HFFc6 (cell line): ENCODE measurements at places on chromosomes 7 and 10.

DNA sequence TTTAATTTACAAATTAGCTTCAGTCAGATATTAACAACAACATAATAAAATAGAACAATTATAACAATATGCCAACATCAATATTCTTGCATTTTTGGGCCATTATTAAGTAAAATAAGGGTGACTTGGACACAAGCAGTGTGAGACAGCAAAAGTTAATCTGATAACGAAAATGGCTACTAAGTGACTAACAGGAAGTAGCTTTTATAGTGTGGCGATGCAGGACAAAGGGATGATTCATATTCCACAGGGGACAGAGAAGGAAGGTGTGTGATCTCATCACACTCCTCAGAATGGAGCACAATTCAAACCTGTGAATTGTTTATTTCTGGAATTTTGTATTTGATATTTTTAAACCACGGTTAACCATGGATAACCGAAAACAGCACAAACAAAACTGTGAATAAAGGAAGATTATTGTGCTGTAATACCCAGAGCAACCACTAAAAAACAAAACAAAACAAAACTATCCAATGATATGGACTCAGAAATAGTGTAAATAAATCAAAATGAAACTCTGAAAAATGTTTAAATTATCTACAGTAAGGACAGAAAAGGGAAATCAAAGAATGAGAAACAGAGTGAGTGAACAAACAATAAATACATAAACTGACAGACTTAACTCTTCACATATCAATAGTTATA is 66.9 kb upstream of the TFEC start:
- peak; percentile 83 for DNase-seq

DNA sequence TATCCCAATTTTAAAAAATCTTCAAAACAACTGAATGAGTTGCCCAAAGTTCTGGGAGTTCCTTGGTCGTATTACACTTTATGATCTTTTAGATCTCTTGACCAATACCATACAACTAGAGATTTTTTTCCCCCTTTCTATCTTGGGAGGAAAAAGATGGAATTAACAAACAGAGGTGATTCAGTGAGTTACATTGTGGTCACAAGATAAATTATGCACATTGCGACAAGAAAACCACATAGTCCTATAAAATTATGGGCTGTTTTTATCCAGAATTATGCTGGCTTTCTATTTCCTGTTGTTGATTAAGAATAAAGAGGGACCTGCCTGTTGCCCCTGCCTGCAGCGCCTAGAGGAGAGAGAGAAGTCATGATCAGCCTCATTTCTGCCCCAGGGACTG is 8.2 kb upstream of the SGPL1 start:
- DNase-seq = no peak

DNA sequence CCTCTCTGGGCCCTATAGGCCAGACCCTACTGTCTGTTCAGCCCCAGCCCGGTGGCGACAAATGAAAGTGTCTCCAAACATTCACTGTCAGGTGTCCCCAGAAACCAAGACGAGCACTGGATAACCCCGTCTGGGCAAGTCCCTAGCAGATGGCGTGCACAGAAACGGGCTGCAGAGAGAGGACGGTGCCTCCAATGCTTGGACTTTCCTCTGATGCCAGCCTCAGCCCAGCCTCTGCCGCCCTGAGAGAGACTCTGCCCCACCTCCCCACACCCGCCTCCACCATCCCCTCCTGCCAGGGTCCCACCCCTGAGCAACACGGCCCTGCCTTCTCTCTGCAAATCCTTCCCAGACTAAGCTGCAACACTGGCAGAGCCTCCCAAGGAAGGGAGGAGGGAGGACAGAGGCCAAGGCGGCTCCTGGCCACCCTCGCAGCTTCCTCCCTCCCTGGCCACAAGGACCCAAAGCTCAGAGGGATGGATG is 7.4 kb upstream of the LFNG start:
- no peak for DNase-seq

DNA sequence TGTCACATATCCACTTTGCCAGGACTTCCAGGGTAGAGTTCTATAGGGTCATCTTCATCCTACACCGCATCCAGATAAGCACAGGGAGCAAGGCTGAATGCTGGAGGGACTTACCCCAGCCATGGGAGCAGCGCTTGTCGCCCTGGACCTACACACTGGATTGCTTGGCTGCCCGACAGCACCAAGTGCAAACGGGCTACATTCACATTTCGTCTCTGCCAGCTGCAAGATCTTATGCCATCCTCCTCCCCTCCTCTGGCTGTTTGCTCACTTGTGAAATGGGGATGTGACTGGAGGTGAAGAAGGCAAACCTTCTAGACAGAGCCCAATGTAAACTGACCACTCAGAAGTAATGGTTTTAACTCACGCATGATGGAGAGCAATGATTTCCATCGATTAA is 1.0 kb downstream of the DDC start:
- DNase-seq = no peak

DNA sequence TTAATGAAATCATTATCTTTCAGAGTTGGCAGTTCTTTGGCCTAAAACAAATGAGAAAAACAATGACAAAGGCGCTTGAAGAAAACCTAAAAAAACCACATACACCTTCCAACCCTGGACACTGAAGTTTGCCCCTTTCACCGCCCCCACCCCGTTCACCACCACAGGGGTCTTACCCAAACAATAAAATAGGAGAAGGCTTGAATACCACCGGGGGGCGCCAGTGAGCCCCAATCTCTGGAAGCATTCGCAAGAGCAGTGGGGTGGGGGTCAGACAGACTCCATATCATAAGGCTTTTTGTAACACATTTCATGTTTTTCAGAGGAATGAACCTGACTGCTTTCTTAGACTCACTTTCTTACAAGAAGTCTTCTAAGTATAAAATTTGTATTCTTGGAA is 163.6 kb downstream of the PIP4K2A start:
- DNase-seq = peak; percentile 28

DNA sequence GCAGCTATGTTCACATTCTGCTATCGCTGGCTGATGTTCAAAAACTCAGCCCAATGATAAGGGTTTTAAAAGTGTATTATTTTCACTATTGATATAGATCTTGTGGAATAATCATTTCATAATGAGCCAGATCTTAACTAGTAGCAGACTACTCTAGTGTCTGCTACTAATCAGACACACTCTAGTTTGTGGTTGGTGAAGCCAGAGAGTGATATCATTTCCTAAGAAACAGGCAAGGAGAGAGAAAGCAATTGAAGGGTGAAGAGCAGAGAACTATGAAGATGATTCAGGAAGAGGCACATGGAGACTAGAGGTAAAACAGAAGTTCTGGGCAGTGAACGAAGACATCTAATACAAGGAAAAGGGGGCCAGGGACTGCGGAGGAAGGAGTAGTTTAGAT is 58.2 kb upstream of the BET1 start:
- peak; percentile 17 for DNase-seq

DNA sequence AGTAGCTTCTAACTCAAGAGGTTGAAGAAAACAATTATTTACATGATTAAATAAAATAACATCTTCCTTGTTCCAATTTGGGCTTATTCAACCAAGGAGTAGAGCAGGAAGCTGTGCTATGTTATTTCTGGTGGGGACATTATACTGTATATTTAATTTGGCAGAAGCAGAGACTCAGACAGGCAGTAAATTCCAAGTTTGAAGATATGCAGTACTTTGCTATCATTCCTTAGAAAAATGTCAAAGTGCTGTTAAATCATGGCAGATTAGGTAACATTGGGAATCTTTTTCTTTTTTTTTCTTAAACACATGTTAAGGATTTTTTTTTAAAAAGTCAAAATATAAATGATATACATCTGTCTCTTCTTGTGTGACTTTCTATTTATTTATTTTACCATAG is 190.1 kb downstream of the SUGCT start:
- no peak for DNase-seq

DNA sequence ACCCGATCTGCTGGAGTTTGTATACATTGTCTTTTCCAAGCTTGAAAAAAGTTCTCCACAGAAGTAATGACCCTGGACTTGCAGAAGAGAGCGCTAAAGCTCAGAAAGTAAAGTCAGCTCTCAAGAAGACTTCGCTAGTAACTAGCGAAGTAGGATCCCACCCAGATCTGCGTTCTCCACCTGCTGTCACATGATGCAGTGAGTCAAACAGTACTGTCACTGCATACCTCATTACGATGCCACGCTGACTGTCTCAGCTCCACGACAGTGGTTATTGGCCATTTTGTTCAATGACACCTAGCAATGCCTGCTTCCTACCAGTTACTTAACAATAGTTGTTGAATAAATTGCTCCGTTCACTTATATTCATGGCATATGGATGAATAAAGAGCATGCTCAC is 29.7 kb upstream of the SEC61G start:
- DNase-seq = peak; percentile 90

GRCh38 chr7:1646957-1647891 is 22.9 kb upstream of the ELFN1 start:
- no peak for DNase-seq

- DNase-seq = no peak
Observed at GRCh38 chr10:96672481-96673175, 47.7 kb downstream of the PIK3AP1 start.

GRCh38 chr10:50621968-50622705 is 1.6 kb downstream of the SGMS1 start:
- peak; percentile 92 for DNase-seq

DNA sequence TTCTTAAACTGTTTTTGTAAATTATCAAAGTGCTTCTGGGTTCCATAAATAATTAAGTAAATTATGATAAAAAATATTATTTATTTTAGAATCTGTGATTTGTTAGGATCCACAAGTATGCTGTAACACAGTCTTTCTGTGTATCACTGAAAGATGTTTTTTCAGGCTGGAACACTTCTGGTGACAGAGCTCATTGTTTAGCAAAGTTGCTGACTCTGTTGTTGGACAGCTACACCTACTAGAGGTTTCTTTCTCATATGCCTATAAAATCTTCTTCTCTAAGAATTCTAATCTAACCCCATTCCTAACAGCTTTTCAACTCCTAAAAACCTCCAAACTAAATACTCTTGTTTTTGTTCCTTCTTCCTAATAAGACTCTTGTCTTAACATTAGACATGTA is 176.8 kb downstream of the THSD7A start:
- no peak for DNase-seq

DNA sequence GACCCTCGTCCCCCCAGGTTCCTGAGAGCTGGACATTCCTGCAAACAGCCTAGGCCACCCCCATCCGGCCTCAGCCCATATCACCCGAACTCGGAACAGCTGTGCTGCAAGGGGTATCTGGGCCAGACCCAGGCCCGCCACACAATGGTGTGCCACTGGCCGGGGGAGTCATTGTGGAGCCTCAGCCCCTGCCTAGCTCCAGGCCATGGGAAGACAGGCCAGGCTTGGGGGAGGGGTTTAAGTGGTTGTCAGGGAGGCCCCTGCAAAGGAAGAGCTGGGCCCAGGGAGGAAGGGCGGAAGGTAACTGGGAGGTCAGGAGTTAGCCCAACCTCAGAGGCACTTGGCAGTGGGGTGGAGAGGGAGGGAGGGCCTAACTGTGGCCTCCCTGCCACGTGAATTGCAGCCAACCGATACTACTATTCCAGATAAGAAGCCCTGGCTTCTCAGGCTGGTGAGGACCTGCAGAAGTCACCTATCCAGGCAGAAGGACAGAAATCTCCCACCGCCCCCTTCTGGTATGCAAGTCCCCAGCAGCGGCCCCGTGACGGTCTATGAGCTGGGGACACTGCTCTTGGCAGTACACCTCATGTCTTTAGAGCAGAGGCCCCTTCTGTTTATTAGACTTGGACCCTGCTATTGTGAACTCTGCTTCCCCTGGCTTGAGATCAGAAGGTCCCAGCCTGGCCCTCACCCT is 26.8 kb downstream of the VSIR start:
- no peak for DNase-seq

- DNase-seq = no peak
Observed at GRCh38 chr10:51260376-51260775, 186.1 kb downstream of the PRKG1 start.

DNA sequence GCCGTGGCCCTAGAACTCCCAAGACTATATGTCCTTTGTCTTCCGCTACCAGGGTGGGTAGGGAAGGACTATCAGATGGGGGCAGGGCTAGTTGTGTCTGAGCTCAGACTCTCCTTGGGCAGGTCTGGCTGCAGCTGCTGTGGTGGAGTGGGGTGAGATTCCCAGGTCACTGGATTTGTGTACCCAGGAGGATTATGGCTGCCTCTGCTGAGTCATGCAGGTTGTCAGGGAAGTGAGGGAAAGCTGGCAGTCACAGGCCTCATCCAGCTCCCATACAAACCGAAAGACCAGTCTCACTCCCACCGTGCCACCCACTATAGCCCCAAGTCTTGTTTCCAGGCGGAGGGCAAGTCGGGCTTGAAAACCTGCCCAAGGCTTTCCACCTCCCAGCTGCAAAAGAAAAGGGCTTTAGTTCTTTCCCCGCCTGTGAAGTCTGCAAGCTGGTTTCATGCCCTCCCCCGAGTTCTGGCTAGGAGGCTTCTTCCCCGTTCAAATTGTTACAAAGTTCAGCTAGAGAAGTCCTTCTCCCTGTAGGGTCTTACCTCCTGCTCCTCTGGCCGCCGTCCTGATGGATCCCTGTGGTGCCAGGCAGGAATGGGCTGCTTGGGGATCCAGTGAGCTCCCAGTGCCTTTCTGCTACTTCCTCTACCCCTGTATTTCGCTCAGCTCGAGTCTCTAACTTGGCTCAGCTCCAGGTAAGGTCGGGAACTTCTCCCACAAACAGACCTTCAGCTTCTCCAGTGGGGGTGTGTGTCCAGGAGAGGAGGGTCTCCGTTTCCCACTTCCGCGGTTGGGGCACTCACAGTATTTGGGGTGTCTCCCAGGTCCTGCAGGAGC is 106.8 kb upstream of the FGL2 start:
- DNase-seq = no peak

DNA sequence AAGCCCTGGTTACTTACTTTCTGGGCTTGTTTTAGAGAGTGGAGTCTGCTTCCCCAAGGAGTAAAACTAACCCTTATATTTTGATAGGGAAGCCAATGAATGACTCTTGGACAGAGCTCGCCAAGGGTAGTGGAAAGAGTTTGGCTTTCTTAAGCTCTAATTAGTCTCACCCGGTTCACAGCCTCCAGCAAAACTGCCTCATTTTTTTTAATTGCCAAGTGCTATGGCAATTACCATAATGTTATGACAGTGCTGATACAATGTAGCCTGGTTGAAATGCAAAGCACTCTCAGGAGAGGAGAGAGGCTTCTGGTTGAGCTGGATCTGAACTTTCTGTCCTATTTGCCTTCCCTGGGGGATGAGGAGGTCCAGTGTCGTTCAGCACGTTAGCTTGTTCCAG is 376.1 kb upstream of the CHRM2 start:
- DNase-seq = no peak

- no peak for DNase-seq
Observed at GRCh38 chr7:71133232-71133622, 1.3 kb downstream of the GALNT17 start.

DNA sequence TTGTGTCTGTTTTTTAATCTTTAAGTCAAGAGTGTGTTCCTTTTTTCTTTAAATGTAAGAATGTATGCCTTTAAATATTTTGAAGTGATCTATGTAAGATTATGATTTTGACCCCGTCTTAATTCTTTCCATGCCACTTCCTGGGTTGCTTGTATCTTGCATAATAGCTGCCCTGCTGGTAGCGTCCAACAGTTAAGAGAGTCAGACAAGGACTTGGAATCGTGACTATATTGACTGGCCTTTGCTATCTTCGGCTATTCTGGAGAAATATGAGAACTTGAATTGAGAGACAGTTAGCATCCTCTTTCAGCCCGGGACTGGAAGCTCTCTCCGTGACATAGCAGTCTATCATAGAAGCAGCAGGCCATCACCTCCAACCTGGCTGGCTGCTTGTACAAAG is 13.0 kb downstream of the NRP1 start:
- no peak for DNase-seq

GRCh38 chr10:28470873-28471651 is 61.9 kb upstream of the WAC start:
- DNase-seq = no peak

GRCh38 chr10:5441106-5441505 is 28.7 kb downstream of the NET1 start:
- no peak for DNase-seq

- no peak for DNase-seq
Observed at GRCh38 chr10:77603534-77603927, 34.1 kb downstream of the KCNMA1 start.
